Left forelimb (tissue), 1 donor: ENCODE measurements at places on chromosomes 7 and 10.

- no peak for DNase-seq
Measured at GRCh38 chr10:130189608-130190054, 53.4 kb downstream of the GLRX3 start.

- DNase-seq = no peak
Measured at GRCh38 chr10:102413053-102413705, 5.4 kb downstream of the PSD start.

DNA sequence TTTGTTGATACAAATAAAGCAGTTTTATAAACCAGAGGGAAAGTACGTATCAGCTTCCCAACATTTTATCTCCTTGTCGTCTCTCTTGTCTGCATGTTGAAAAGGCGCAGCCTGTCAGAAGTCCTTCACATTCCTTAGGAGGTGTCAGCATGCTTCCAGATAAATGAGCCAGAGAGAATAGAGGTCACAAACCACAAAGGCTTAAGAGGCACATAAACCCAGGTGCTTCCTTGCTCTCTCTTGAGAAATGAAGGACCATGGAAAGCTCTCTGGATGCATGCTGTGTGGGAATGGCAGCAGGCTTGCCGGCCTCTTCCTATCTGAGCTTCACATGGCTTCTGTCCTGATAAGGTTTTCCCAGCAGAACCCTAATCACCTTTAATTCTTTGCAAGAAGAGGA lies 448.5 kb downstream of the XPNPEP1 start:
- DNase-seq = no peak

DNA sequence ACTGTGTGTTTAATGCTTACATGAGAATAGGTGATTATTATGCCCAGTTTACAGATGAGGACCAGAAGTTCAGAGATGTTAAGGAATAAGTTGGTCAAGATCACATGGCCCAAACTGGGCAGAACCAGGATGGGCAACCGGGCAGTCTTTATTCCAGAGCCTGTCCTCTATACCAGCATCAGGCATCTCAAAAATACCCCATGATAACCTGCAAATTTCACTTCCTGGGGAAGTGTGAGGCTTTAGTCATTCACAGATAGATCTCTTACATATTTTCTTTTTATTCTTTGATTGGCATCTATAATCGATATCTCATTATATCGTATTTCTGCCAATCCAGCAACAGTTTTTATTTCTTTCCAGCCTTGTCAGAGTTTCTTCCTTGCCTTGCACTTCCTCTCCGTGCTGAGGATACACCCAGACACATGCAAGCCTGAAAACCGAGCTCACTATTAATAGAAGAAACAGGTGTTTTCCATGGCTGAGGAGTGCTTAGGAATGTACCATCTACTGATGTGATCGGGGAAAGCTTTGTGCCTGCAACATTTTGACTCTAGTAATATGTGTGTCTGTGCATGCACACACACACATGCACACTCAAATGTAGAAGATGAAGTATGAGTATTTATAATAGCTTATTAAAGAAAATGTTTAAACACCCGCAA lies 82.4 kb downstream of the CREM start:
- no peak for DNase-seq
